ENCODE measurements at places on chromosomes 3 and 15.

DNA sequence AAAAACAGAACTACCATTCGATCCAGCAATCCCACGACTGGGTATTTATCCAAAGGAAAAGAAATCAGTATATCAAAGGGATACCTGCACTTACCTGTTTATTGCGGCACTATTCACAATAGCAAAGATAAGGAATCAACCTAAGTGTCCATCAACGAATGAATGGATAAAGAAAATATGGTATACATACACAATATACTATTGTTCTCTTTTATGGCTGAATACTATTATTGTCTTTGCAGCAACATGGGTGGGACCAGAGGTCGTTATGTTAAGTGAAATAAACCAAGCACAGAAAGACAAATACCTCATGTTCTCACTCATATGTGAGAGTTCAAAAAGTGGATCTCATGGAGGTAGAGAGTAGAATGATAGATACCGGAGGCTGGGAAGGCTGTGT is 118.3 kb upstream of the FAM3D start:
- DNase-seq: no peak

- DNase-seq: no peak
These were observed 42.1 kb downstream of the ZBTB38 start for GRCh38 chr3:141410408-141410807.

DNA sequence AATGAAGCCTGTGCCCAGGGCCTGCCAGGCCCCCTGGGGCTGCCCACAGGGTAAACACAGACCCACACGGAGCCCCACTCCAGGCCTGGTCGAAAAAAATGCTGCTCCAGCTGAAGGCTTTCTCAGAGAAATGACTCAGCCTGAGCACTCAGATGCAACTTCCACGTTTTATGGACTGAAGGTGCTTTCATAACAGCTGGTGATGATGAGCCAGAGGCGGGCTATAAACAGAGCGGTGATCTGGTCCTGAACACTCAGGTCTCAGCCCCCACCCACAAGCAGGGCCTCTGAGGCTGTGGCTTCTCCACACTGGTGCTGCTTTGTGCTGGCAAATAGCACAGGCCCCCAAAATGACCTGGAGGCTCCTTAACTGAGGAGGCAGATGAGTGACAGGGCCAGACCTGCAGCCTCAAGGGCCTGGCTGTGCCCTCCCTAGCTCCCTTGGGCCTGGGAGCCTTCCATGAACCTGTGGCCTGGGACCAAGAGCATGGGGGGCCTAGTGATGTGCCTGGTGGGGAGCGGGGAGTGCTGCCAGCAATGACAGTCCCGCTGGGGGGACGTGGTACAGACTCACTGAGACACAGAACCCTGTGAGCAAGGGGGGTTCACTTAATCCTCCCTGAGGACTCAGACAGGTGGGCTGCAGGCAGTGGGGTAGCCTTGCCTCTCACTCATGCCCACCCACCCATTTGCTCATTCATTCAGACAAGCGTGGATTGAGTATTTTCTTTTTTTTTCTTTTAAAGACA is 23.0 kb upstream of the FURIN start:
- no peak for DNase-seq

DNA sequence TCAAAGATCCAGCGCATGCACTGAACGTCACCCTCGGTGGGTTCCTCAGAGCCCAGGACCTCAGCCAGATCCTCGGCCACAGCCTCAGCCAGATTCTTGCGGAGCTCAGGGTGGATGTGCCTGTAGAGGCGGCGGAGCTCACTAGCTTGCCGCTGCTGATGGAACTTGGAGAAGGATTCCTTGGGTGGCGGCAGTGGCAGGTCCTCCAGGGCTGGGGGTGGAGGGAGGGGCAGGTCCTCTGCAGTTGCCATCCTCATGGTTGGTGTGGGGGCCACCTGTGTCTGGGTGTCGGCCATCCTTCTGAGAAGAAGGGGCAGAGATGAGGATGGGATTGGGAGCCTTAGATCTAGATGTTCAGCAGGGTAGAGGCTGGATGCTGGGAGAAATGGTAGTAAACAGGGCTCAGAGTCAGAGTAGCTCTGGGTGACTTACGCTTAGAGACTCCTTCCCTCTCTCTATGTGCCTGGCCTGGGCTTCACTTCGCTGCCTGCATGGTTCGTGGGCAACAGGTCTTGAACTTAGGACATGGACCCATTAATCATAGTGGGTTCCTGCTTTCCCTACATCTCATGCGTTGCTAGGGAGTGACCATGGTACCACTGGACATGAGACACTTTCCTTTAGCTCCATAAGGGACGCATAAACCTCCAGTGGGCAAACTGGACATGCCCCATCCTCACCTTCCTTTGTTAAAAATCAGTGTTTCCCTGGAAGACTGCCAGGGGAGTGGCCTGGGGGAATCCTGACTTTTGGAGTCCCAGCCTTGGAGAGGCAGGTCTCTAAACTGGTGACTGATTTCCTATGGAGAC is 3.0 kb downstream of the XIRP1 start:
- no peak for DNase-seq

DNA sequence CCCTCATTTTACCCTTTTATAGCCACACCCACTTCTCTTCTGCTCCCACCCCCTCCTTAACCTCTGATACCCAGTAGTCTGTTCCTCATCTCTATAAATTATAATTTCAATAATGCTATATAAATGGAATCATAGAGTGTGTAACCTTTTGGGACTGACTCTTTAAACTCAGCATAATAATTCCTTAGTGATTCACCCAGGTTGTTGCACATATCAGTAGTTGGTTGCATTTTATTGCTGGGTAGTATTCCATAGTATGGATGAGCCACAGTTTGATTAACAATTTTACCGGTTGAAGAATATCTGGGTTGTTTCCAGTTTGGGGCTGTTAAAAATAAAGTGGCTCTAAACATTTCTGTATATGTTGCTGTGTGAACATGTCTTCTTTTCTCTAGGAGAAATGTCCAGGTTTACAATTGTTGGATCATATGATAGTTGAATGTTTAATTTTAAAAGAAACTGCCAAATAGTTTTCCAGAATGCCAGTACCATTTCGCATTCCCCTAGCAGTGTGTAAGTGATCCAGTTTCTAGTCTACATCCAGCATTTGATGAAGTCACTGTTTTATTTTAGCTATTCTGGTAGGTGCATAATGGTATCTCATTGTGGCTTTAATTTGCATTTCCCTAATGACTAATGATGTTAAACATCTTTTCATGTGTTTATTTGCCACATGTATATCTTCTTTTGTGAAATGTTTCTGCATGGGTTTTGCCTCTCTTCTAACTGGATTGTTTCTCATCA is 68.5 kb downstream of the VPS8 start:
- DNase-seq: no peak

DNA sequence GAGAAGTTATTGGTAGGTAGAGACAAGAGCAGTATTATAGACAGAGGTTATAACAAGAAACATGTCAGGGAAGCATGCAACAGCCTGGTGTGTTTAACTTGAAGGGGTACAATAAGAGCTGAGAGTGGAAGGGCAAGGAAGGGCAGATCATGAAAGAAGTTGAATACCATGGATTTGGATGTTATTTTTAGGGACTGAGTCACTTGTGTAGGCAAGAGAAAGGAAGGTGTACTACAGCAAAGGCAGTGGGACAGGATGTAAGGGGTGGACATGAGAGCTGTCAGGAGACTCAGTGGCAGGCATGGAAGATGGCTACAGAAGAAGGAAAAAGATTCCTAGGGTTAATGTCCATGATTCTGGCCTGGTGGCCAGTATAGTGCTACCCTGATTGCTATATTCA is 66.4 kb downstream of the TFG start:
- DNase-seq: no peak

DNA sequence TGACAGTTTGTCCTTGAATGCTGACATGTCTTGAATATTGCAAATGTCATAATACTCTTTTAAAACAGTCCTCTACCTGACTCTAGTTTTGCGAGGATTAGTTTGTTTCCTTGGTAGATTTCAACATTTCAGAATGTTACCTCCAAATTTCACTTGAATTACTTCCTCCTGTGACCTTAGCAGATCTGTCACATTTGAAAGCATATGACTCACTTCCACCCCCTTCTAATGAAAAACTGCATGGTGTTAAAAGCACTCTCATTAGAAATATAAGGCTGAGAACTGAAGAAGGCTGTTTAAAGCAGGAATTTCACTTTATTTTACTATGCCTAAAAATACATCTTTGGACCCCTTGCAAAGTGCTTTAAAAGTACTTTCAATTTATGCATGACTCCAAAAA is 598.7 kb upstream of the TGFBR2 start:
- no peak for DNase-seq

DNA sequence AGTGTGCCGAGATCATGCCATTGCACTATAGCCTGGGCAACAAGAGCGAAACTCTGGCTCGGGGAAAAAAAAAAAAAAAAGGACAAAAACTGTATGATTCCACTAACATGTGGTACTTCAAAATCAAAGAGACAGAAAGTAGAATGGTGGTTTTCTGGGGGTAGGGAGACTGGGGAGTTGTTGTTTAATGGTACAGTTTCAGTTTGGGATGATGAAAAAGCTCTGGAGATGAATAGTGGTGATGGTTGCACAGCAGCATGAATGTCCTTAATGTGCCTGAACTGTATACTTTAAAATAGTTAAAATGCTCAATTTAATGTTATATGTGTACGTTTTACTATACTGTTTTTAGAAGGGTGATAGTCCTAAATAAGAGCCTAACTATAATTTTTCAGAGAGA is 27.4 kb downstream of the RAD51 start:
- DNase-seq: no peak

- DNase-seq: no peak
These were observed 548.2 kb downstream of the PDCD6IP start for GRCh38 chr3:34346656-34347055.

DNA sequence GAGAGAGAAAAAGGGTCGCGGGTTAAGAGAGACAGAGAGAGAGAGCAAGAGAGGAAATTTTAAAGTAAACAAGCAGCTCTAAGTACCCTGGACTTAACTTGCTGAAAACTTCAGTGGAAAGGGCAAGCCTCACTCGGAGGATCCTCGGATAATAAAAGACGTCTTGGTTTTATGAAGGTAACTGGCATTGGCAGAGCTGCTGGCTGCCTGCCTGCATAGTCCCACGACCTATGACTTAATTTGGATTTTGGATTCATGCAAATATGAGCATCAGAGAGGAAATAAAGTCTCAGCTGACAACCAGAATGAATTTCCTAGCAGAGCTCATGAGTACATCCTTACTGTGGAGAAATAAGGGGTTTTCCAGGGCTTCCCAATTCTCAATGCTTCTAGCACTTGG is 95.1 kb upstream of the PDZRN3 start:
- no peak for DNase-seq

DNA sequence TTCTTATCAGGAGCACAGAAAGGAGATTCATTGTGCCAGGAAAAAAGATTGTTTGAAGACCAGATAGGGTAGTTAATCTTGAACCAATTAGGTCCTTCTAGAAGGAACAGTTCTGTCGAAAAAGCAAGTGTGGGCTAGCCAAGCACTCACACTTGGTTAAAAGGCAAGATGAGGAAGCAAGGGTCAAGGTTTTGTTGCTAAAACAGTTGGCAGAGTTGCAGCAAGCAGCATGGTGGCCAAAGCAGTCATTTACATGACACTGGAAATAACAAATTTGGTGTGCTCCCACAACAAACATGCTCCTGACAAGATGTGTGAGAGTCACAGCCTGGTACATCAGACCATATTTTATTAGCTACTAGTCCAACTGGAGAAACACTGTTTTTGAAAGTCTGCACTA is 228.0 kb upstream of the CFAP20DC start:
- no peak for DNase-seq

DNA sequence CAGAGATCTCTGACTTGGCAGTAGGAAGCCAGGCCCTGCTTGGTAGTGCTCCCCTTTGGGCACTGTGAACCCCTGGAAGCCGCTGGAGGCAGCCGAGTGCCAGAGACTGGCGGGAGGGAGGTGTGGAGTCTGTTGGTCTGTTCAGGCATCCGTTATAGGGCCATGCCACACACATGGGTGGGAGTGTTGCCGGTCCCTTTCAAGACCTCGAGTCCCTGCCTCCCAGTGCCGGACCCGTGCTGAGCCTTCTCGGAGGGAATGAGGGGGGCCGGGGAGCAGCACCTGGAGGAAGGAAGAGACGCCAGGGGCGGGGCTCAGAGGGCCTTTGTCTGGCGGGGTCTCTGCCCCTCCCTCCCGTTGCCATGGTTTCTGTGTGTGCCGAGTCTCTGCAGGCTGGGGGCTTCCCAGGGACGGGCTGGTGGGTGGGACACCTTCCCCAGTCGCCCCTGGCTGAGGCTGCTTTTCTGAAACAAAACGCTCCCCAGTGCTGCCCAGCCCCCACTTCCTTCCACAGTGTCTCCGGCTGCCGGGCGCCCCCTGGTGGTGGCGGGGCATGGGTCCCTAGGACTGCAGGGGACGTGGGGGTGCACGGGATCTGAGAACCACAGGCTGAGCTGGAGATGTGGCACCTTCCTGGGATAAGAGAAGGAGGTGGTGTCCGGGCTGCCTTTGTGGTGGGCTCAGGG is 10.0 kb downstream of the GNAI2 start:
- peak; percentile 61 for DNase-seq

DNA sequence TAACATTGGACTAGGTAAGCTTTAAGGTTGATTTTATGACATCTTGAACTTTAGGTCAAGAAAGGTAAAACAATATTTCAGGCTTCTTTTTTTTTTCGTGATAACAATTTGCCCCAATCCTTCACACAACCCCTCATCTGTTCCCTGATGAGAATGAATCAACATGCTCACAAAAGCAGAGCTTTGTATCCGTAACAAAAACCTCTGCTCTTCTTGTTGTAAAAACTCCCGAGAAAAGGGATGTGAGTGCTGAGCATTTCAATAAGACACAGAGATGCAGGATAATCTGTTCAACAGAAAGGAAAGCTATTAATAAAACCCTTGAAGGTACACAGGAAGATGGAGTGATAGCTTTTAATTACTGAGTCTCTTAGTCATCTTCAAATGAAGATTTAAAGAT is 94.3 kb downstream of the RAD18 start:
- DNase-seq: no peak

GRCh38 chr3:34782871-34783270 is 856.5 kb upstream of the ARPP21 start:
- no peak for DNase-seq

DNA sequence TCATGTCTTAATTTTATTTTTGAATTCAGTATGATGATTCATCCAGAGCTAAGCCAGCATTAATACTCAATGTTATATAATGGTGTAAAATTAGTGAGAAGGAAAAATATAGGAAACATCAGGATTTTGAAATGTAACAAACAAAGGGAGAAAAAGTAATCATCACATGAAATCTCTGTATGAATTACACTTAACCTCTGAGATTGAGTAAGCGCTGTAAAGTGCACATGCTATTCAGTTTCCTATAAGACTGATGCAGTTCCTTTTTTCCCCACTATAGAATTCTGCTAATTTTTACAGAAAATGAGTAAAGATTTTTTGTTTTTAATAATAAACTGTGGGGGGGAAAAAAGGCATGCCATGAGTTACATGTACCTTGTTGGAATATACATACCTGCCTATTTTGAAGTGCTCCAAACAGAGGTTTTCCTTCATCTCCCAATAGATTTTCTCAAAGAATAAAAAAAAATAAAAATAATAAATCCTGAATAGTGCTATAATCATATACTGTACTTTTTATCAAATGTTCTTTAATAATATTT is 64.0 kb upstream of the TTBK2 start:
- DNase-seq: no peak
